ENCODE measurements at places on chromosomes 5 and 9. TPM values are rescaled to one million over a fixed set of nuclear protein-coding genes. Genes with fewer than 3 reads are reported as not detected.

- DNase-seq: no peak
These were observed 467.4 kb upstream of the SEMA6A start for GRCh38 chr5:117041926-117042595.

GRCh38 chr5:107532916-107533315, 137.8 kb downstream of the EFNA5 start:
- DNase-seq: no peak

- no peak for DNase-seq
These were observed 208.3 kb downstream of the MCTP1 start for GRCh38 chr5:95076395-95077185.

The IFNA21 gene
- not detected for total RNA-seq

DNA sequence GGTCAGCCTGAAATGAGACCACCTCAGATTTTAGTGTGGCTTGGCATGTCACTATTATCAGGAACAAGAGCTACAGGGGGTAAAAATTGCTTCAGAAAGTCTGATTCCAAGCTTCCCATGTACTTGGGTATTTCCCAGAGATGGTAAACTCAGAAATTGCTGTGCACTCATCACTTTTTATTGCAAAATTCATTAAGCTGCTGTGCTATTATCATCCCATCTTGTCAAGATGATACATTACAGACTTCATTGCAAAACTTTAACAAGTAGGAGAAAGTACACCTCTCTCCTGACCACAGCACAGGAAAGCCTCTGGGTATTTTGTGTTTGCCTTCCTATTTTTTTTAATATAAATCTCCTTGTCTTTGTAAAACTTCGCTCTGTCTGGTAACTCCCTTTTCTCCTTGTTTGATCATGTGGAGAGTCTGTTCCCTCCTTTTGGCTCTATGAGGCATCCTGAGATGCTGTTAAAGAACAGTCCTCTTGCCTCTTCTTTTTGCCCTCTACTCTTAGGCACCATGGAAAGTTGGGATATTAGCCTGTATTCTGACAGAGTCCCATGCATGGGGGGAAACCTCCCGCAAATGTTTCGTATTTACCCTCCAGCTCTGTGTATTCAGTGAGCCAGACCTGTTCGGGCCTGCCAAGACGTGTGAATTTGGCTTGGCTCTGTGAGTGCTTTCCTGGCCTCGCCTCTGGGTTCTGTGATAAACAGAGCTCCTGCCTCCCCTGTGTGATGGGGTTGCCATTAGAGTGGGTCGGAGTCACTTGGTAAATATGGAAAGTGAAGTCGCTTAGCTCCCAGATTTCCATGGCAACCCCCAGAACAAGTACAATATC, 260.7 kb downstream of the NR3C1 start:
- DNase-seq: peak; percentile 78

DNA sequence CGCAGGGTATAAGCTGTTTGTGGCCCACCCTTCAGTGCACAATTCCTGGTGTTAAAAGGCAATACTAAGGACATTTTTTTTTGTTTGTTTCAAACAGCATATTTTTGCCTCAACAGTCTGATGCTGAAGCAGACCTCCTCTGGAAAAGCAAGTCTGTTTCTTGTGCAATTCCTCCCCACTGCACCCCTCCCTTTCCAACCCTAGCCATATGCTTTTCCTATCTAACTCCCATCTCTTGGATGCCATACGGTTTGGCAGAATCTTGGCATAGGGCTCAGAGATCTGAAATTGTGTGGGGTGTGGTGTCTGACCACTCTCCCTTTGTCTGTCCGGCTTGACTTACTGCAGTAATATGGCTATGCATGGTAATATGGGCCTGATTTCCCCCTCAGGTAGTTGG, 161.6 kb downstream of the TMEM38B start:
- DNase-seq: no peak

- no peak for DNase-seq
These were observed 113.6 kb upstream of the ADRA1B start for GRCh38 chr5:159802661-159803060.

- DNase-seq: no peak
These were observed 276.2 kb upstream of the TNC start for GRCh38 chr9:115393976-115394775.

The GARIN3 gene
- total RNA-seq: not detected

The RMI1 gene
- 3.9 TPM for total RNA-seq

GRCh38 chr9:90169490-90169889, 473.1 kb downstream of the DIRAS2 start:
- no peak for DNase-seq

The MARVELD2 gene
- 0.62 TPM for total RNA-seq

DNA sequence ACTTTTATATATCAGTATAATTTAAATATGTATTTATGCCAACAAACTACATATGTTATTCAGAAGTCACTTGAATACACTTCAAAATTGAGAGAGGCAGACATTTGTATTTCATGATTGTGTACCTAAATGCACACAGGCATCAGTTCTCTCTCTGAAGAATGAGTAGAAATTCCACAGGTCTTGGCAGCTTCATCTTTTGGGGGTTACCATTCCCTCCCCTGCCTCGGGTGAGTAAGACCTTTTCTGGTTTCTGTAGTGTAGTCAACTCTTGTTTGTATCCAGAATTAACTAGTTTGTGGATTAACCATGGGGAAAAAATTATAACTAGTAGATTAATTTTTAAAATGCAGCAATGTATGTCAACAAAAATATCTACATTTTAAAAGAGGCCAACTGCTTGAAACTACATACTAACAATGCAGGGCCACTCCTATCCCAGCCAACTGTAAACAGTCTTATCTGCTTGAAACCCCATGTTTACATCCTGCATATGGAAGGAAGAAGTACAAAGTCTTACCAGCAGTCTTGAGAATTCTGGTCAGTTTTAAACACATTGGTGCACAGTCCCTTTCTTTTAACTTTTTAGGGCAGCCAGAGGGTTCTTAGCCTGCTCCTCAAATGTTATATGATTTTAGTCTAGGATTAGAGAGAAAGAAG, 339.6 kb upstream of the KIF2A start:
- no peak for DNase-seq

- no peak for DNase-seq
These were observed 174.0 kb downstream of the MAPKAP1 start for GRCh38 chr9:125532812-125533594.

The ADAMTS12 gene
- total RNA-seq: 2.8 TPM

GRCh38 chr9:72982146-72982799, 29.4 kb upstream of the ALDH1A1 start:
- no peak for DNase-seq

DNA sequence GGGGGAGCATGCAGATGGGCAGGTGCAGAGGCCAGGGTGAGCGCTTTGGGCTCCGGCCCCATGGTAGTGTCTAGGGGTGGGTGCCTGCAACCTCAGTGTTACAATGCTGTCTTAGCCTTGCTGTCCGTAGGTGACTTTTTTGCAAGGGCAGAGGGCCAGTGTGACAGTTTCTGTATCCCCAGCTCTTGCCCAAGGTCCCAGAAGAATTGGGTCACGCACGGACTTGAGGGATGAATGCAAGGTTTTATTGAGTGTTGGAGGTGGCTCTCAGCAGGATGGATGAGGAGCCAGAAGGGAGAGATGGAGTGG, 492.5 kb downstream of the AGTPBP1 start:
- DNase-seq: no peak

GRCh38 chr5:57466544-57466943, 16.1 kb downstream of the ACTBL2 start:
- DNase-seq: no peak

DNA sequence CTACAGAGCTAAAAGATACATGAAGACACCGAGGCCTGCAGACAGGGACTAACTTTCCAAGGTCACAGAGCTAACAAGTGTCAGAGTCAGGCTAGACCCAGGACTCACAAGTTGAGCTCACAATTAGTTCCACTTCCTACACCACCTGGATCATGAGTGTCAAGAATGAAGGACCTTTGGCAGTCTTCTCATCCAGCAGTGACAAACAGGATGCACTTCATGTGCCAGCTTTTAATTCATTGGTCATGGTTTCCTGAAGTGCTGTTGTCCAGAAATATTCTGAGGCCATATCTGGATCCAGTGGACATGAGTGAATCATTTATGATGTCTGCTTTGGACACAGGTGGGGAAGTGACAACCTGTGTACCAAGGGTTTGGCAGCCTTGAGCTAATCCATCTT, 77.4 kb downstream of the KCNIP1 start:
- DNase-seq: no peak

DNA sequence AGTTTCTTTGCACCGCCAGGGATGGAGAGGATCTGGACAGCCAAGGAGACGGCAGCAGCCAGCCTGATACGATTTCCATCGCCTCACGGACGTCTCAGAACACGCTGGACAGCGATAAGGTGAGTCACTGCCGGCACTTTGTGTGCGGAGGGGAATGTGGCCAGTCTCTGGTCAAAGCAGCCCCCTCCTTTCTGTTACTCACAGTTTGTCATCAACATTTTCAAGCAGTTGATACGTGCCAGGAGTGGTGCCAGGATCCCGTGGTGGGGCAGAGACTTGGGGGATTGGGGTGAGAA, 175.1 kb upstream of the OTULINL start:
- no peak for DNase-seq

The IFNK gene
- not detected for total RNA-seq

The COL27A1 gene
- 12.8 TPM for total RNA-seq

DNA sequence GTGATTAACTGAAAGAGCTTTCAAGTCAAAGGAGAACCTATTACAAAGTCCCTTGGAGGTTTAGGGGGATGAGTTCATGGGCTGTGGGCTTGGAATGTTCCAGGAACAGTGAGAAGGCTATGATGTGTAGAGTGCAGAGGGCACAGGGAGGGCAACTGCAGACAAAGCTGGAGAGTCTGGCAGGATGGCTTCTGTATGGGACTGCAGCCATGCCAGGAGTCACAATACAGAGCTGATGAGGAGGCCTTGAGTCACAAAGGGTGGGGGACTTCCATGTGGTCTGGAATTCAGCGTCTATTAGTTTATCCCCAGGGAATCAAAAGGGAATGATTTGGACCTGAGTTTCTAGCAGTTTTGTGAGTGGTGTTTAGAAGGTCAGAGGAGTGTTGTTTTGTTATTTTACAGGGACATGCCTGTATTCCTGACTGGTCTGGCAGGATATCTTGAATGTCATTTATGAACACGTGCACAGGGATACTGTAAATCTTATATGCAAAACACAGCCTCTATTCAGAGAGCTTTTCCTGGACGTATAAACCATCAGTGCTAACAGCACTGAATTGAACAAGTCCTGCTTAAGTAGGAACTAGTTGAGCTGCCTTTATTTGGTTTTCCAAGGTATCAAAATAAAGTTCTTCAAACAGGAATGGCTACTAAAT, 14.3 kb upstream of the TEK start:
- no peak for DNase-seq

The NRARP gene
- 11.7 TPM for total RNA-seq

DNA sequence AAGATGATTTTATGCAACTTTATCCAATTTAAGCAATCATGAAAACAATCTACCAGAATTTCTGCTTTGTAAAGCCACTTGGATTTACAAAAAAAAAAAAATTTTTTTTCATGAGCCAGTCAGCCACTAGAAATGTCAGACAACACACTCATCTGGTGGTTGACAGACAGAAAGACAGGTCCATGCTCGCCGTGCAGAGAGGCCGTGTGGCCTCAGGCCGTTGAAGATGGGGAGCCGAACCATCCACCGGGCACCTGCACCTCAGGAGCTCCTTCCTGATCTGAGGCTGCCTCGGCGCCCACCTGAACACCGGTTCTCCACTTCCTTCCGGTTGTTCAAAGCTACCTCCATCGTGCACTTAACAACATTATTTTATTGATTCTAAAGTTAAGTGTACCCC, 138.0 kb upstream of the IRX4 start:
- DNase-seq: peak; percentile 10

The KCNN2 gene
- 2.6 TPM for total RNA-seq

The NMUR2 gene
- not detected for total RNA-seq

The INSYN2B gene
- not detected for total RNA-seq

The HDAC3 gene
- 34.1 TPM for total RNA-seq

DNA sequence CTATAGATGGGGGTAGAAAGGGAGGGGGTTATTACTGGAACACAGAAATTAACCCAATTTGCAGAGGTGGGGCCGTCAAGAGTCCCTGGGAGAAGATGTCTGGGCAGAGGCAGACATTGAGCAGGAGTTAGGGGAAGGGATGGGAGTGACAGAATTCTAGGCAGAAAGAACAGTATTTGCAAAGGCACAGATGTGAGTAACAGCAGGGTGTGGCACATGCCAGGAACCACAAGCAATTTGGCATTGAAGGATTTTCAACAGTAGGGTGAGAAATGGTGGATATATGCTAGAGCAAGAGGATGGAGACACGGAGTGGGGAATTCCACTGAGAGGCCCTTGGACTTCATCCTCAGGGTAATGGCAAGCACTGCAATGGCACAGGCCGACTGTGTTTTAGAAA, 71.6 kb upstream of the FRRS1L start:
- DNase-seq: no peak

GRCh38 chr5:17412760-17413671, 85.0 kb upstream of the TAF11L2 start:
- DNase-seq: peak; percentile 79

GRCh38 chr9:93217706-93218105, 33.8 kb downstream of the WNK2 start:
- no peak for DNase-seq

- no peak for DNase-seq
These were observed 41.0 kb downstream of the KCNMB1 start for GRCh38 chr5:170348137-170348633.

- DNase-seq: no peak
These were observed 202.9 kb downstream of the NR2F1-AS1 start for GRCh38 chr5:93378073-93378472.

The TERT gene
- total RNA-seq: not detected

The FBLL1 gene
- total RNA-seq: 1.5 TPM

- DNase-seq: no peak
These were observed 22.5 kb downstream of the ARHGEF28 start for GRCh38 chr5:73648515-73648914.

GRCh38 chr5:119319890-119320289, 35.9 kb upstream of the TNFAIP8 start:
- no peak for DNase-seq

GRCh38 chr9:131490514-131490913, 12.2 kb upstream of the POMT1 start:
- DNase-seq: no peak

Data from cardiac septum (tissue), 1 donor.